ENCODE measurements at places on chromosomes 6 and 20.
A peak's percentile ranks its signal among the peaks of the same experiment; 100 is the strongest.

GRCh38 chr20:21522481-21523280, 8.8 kb upstream of the NKX2-2 start:
- DNase-seq: no peak

- DNase-seq: no peak
Measured at GRCh38 chr6:149242883-149243282, 74.6 kb upstream of the TAB2 start.

DNA sequence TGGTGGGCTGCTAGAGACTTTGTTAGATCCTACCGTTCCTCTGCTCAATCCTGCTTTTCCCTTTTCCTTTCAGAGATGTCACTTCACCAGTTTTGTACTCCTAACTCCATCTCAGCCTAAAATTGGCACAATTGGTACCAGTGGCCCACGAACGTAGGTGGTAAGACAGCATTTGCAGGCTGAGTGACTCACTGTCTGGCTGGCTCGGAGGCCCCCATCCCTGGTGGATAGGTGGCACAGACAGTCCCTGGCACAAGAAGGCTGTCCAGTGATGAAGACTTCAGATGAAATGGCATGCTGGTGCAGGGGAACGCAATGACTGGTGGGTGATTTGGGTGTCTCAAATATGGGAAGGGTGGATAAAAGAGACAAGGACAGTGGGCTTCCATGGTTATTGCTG, 11.1 kb downstream of the HEBP2 start:
- DNase-seq: no peak

GRCh38 chr6:71287926-71288227, 734 bp upstream of the OGFRL1 start:
- DNase-seq: no peak

DNA sequence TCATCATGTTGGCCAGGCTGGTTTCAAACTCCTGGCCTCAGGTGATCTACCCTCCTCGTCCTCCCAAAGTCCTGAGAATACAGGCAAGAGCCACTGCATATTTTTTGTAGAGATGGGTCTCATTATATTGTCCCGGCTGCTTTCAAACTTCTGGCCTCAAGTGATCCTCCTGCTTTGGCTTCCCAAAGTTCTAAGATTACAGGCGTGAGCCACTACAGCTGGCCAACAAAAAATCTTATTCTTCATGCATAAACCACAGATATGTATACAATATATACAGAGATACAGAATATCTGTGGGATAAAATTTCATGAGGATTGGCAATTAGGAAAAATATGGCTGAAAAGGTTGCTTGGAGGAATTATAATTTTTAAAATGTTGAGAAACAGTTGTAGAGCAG, 49.9 kb downstream of the SLC35A1 start:
- no peak for DNase-seq

- no peak for DNase-seq
Measured at GRCh38 chr6:102732898-102733297, 1339.4 kb downstream of the GRIK2 start.

- no peak for DNase-seq
Measured at GRCh38 chr20:8756410-8756809, 312.5 kb upstream of the PLCB4 start.

DNA sequence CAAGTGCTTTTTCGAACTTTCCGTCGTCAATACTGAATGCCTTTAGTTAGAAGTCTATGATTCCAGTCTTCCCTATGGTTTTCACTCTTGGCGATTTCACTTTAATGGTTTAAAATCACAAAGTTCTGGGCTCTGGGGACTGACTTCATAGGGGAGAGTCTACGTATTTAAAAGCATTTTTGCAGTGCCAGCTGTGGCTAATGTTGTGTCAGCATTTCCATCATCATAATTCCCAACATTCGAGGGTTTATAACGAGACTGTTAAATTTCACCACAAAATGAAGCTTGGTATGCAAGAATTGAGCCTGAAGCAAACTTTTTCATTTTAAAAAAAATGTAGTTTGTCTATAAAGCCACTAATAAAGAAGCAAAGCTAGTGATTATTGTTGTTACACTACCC, 242.7 kb downstream of the SOX4 start:
- no peak for DNase-seq

DNA sequence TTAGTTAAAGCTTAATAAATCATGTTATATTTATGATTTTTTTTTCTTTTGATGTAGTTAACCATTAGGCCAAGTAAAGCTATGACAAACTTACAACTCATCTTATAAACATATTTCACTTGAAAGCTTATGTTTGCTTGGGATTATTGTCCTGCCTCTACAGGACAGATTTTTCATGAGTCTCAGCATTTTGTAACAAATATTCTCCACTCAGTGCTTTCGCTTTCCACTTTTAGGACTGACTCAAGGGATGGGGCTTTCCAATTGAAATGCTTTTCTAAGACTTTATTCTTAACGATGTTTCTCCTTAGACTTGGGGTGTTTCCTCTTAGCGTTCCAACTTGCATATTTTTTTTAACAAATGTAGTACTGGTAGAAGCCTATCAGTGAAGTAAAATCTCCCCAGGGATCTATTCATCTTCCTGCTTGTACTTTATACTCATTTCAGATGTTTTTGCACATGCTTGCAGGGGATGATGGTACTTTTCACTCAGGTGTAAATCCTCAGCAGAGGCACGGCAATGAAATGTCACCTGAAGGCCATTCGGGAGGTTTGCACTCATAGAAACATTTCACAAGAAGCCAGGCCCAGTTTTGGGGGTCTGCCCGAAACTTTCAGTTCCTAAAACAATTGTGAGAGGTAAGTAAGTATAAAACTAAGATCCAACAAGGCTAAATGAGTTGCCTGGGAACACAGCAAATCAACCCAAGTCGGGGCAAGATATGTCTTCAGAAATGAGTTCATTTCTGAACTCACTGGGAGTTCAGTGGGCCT, 298.1 kb upstream of the FOXQ1 start:
- DNase-seq: no peak

DNA sequence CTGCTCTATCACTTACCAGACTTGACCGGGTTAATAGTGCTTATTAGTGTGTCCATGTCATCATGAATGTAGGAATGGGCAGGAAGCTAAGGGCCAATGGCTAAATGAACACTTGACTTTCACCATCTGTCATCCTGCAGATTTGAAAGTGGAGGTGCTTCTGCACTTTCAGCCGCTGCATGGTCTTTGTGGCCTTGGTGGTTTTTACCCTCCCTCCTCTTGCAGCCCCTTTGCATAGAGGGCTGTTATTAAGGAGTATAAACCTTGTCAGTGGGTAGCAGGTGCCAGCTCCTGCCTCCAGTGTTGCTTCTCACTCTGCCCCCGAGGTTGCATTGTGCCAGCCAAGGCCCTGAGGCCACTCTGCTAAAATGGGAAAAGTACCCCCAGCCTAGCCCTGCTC, 122.2 kb upstream of the TNFAIP3 start:
- no peak for DNase-seq

- DNase-seq: no peak
Measured at GRCh38 chr6:44041461-44042260, 85.6 kb downstream of the MRPL14 start.

GRCh38 chr6:136189104-136189503, 61.0 kb downstream of the MTFR2 start:
- DNase-seq: no peak

GRCh38 chr6:7124636-7125035, 16.9 kb downstream of the RREB1 start:
- DNase-seq: no peak

GRCh38 chr6:91874971-91875370, 1288.1 kb upstream of the MAP3K7 start:
- DNase-seq: no peak

- DNase-seq: no peak
Measured at GRCh38 chr6:6230286-6230685, 90.2 kb downstream of the F13A1 start.

GRCh38 chr20:49868538-49868937, 46.8 kb downstream of the SPATA2 start:
- no peak for DNase-seq

GRCh38 chr20:51624157-51624731, 81.7 kb upstream of the NFATC2 start:
- peak; percentile 62 for DNase-seq

GRCh38 chr20:22465622-22466446, 118.5 kb downstream of the FOXA2 start:
- DNase-seq: no peak

DNA sequence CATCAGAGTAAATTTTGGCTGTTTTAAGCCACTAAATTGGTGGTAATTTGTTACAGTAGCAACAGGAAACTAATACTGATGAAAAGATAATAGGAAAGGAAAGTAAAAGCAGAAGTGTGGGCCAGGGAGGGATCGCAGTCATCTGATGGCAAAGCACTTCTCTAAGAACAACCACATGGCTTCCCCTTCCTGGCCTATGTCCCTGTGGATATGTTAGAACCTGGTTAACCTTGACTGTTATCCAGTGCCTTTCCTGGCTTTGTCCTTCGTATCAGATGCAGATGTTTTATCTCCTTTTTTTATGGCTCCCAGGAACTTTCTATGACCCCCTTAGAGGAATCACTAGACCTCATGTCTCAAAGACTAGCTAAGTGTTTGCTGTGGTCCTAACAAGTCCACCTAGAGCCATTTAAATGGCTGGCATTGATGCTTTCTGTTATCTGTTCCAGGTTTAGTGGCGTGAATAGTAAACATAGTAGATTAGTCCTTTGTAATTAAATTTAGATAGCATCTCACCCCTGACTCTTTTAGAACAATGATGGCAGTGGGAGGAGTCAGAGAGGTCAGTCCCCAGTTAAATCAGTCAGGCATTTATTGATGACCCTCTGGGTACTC, 79.2 kb upstream of the PHACTR2 start:
- DNase-seq: no peak

DNA sequence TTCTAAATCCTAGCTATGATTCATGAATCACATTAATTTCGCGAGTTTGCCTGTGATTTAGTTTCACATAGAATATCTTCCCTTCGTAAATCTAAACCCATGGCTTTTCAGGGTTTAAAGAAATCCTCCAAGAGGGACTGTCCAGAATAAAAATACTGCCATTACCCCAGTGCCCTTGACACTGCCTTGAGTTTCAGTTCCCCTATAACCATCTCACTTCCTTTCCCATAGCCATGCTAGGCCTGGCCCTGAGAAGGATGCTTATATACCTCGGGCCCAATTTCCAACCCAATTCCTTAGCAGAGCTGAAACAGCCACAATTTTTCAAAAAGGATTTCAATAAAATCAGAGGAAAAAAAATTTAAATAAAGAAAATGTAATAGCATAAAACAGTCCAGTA, 697.3 kb downstream of the FRK start:
- DNase-seq: no peak

- no peak for DNase-seq
Measured at GRCh38 chr6:46451343-46451742, 39.9 kb downstream of the RCAN2 start.

- DNase-seq: no peak
Measured at GRCh38 chr20:41669708-41670263, 51.6 kb upstream of the CHD6 start.

DNA sequence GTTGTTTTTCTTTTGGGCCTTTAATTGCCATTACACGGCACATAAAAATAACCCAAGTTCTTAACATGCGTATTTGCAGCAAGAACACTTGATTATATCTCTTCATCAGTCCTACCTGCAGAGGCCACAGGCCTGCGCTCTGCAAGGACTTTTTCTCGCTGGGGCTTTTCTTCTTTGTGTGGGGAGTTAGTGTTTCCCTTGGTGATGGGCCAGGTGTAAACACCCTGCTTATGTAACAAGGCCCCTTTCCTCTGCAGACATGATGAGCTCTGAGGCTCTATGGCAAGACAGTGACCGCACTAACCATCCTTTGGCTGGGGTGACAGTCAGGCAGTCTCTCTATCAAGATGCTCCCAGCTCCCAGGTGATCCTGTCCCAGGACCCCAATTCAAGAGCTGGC, 97.8 kb upstream of the PCSK2 start:
- DNase-seq: no peak

GRCh38 chr6:165820934-165821333, 157.9 kb upstream of the PDE10A start:
- DNase-seq: no peak

- no peak for DNase-seq
Measured at GRCh38 chr6:3352678-3353077, 93.9 kb downstream of the PSMG4 start.

- no peak for DNase-seq
Measured at GRCh38 chr20:47406849-47407682, 50.6 kb upstream of the ZMYND8 start.

- no peak for DNase-seq
Measured at GRCh38 chr20:24646321-24646720, 176.9 kb downstream of the SYNDIG1 start.

- DNase-seq: peak; percentile 9
Measured at GRCh38 chr6:62285612-62286469, at the start of gene KHDRBS2. Gene KHDRBS2 (minus strand): TSS chr6:62286225.

DNA sequence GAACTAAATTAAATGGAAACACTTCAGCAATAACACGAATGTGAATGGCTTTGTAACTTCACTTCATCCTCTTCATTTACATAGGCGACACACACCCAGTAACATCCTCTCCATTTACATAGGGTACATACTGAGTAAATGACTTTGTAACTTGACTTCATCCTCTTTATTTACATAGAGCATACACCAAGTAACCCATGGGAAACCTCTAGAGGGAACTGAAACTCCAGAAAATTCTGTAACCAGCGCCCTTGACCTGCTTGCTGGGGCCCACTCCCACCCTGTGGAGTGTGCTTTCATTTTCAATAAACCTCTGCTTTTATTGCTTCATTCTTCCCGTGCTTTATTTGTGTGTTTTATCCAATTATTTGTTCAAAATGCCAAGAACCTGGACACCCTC, 81.6 kb upstream of the OPRM1 start:
- no peak for DNase-seq

- no peak for DNase-seq
Measured at GRCh38 chr6:1575210-1576041, 34.3 kb upstream of the FOXC1 start.

GRCh38 chr6:145729887-145730286, 5.4 kb downstream of the EPM2A start:
- no peak for DNase-seq

DNA sequence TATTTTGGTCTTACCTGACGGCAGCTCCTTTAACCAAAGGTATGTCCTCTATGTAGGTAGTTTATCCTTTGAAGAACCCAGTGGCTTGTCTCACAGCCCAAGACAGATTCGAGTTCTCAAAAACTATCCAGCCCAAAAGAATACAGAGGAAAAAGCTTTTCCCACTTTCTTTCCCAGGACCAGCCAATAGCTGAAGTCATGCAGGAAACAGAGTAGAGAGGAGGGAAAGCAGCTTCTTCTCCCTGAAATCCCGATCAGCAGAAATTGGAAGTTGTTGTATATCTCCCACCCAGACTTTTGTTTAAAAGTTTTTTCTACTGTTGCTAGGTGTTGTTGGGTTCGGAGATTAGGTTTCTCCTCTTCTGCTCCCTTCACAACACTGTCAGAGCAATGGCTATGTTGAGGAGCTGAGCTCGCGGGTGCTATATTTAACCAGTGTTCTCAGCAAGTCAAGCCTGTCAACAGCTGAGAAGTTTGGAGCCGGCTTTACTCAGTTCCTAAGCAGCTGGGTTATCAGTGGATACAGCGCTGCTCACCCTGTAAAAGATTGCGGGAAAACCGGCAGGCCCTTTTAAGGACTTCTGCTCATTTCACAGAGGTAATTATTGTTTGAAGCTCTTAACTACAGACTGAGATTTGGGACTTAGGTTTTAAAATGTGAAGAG, at the start of gene FILIP1:
TSS of gene FILIP1 (minus strand) at position 401 of the 665 bp plus-strand sequence. CDS start 78,828 bp downstream, outside the sequence.
- no peak for DNase-seq

- DNase-seq: no peak
Measured at GRCh38 chr20:12916699-12917098, 92.1 kb upstream of the SPTLC3 start.
